ENCODE measurements at places on chromosomes 2 and 18.

DNA sequence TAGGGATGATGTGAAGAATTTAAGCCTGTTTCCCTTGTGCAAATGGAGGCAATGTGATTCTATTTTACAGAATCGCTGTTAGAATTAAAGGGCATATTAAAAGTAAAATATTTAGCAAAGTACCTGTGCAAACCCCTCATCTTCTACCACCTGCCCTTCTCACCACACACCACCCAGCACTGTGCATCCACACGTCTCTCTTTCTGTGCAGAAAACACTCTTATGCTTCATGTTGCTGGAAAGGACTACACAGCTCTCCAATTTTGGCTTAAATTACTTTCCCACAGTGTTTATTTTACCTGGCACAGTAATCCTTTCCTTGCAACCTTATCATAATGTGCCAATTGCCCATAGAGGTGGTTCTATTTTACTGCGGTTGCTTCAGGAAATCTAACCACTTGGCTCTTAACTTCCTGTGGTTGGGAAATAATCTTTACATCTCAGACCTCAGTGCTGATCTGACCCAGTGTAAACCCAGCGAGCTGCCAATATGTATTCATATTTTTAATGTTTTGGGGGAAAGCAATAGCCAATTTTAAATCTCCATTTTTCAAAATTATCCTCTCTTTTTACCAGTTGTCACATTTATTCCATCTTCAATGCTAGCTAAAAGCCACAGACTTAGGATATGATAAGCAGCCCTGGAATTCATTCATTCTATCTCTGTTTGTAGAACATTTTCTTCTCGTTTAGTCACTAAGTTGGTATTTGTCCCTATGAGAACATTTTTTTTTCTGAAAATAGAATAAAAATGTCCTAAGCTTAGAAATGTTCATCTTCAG, 250.9 kb downstream of the DSEL start:
- no peak for DNase-seq

- no peak for DNase-seq
Observed at GRCh38 chr2:133346654-133347053, 221.6 kb downstream of the NCKAP5 start.

DNA sequence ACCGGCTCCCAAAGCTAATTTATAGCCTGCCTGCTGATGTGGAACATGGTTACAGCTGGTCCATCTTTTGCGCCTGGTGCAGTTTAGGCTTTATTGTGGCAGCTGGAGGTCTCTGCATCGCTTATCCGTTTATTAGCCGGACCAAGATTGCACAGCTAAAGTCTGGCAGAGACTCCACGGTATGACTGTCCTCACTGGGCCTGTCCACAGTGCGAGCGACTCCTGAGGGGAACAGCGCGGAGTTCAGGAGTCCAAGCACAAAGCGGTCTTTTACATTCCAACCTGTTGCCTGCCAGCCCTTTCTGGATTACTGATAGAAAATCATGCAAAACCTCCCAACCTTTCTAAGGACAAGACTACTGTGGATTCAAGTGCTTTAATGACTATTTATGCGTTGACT, 51.4 kb downstream of the TMEM178A start:
- no peak for DNase-seq

- DNase-seq, result no peak
Observed at GRCh38 chr2:148900350-148900837, 25.4 kb downstream of the KIF5C start.

DNA sequence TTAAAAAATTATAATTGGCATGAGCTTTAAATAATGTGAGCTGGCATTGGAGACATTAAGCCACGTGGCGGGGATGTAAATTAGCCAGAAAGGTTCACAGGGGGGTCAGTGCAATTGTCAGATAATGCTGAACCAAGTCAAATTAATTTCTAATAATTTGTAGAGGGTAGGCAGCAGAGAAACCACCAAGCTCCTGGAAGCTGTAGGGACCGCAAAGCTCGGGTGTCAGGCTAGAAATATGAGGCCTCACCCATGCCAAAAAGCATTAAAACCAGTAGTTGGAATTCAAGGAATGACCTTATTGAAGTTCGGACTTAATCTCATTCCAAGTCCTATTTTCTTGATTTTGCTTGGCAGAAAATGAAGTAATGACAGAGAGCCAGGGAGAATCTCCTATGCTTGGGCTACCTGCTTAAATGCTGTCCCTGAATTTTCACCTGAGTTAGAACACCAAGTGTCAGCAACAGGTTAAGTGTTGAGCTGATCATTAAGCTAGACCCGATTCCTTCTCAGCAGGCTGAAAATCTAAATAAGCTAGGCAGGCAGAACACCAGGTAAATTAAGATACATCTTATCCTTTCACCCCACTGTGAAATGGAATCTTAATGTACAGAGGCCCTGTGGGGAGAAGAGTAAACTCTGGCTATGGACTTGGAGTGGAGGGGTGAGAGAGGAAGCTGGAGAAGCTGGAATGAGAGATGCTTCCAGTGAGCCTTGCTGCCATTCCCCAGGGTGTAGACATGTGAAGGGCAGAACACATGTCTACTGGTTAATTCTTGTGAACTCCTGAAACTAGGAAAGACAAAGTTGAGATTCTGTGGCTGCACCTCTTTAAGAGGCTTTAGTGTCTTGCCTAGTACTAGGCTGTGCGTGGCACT, 520.0 kb downstream of the SLC4A3 start:
- DNase-seq, result no peak

DNA sequence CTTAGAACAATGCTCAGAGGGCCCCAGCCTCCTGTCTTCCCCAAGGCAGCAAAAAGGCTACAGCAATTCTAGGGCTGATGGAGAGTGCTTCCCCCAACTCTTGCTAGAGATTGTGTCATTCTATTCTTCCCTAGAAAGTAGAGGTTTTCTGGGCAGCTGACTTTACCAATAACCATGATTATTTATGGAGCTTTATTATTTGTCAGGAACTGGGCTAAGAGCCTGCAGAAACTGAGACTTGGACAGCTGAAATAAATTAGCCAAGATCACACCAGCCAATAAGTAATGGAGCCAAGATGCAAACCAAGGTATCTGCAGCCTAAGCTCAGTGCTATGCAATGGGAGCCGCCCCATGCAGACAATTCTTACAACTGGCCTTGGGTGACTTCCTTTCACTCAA, 84.8 kb downstream of the CCBE1 start:
- DNase-seq, result no peak

- no peak for DNase-seq
Observed at GRCh38 chr18:9898792-9899549, 13.2 kb downstream of the TXNDC2 start.

DNA sequence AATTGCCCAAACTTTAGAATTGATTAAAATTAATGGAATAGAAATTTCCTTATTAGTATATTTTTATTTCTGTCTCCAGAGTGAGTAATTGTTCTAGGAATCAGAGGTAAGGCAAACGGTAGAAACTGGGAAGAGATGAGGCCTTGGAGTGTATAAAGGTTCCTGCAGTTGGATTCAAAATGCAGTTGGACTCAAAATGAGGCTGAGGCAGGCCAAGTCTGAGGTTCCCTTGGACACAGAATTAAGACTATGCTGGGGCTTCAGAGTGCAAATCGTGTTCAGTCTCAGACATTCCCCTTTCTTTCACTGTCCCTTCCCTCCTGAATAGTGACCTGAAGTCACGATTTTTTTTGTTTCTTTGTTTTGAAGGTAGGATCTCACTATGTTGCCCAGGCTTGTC, 746.9 kb upstream of the NRXN1 start:
- DNase-seq, result no peak

DNA sequence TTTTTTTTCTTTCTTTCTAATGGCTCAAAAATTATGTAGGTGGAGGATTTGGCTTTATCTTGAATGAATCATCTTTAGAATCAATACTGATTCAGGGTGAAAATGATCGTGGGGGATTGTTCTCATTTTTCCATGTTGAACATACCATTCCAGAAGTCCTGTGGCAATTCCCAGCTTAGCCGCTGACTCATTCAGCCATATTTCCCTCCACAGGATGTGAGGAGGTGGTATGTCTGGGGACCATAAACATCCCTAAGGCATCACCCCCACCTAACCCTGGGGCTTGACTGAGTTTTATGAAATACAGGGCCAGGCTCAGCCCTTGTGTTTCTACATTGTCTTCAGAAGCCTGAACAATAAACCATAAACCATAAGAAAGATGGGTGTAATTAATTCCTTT, 92.7 kb upstream of the FN1 start:
- no peak for DNase-seq

- no peak for DNase-seq
Observed at GRCh38 chr18:23757437-23757733, 68.1 kb downstream of the LAMA3 start.
